ENCODE measurements at places on chromosomes 6 and 20. TPM values are rescaled to one million over a fixed set of nuclear protein-coding genes. Genes with fewer than 3 reads are reported as not detected.

CUTA gene
- 122 TPM for total RNA-seq

DHX35 gene
- total RNA-seq: 8.1 TPM

ZNF165 gene
- 0.28 TPM for total RNA-seq

ASF1A gene
- total RNA-seq: 24.4 TPM

DPPA5 gene
- total RNA-seq: not detected

DEFB118 gene
- total RNA-seq: not detected

FYN gene
- total RNA-seq: 41.1 TPM

TP53TG5 gene
- not detected for total RNA-seq

PXDC1 gene
- total RNA-seq: 66.4 TPM

PTGIS gene
- total RNA-seq: 1.6 TPM

GTSF1L gene
- not detected for total RNA-seq

UQCC2 gene
- total RNA-seq: 13.8 TPM

PLN gene
- under 0.01 TPM for total RNA-seq

EMILIN3 gene
- total RNA-seq: under 0.01 TPM

GFOD1 gene
- total RNA-seq: 3.6 TPM

All from IMR-90 (cell line).